ENCODE measurements at places on chromosomes 7 and 10.

GRCh38 chr10:74488907-74489306 is 337.5 kb upstream of the KAT6B start:
- DNase-seq: no peak

- no peak for DNase-seq
Measured at GRCh38 chr10:94098896-94099295, 105.2 kb downstream of the PLCE1 start.

DNA sequence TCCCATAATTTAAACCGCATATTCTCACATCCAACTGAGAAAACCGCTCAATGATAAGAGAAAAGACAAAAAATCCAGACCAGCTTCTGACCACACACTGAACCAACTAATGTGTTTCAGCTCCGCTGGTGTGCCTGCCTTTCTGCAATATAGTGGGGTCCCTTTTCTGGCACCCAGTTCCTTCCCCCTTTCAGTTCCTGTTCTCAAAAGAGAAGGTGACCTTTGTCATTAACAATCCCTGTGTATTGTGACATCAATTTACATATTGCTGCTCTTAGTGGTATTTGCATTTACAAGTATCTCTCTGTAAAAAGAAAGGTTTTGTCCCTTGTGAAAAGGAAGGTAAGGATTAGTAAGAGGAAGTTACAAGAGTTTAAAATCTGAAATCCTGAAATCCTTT is 1.4 kb downstream of the PPP1R17 start:
- no peak for DNase-seq

DNA sequence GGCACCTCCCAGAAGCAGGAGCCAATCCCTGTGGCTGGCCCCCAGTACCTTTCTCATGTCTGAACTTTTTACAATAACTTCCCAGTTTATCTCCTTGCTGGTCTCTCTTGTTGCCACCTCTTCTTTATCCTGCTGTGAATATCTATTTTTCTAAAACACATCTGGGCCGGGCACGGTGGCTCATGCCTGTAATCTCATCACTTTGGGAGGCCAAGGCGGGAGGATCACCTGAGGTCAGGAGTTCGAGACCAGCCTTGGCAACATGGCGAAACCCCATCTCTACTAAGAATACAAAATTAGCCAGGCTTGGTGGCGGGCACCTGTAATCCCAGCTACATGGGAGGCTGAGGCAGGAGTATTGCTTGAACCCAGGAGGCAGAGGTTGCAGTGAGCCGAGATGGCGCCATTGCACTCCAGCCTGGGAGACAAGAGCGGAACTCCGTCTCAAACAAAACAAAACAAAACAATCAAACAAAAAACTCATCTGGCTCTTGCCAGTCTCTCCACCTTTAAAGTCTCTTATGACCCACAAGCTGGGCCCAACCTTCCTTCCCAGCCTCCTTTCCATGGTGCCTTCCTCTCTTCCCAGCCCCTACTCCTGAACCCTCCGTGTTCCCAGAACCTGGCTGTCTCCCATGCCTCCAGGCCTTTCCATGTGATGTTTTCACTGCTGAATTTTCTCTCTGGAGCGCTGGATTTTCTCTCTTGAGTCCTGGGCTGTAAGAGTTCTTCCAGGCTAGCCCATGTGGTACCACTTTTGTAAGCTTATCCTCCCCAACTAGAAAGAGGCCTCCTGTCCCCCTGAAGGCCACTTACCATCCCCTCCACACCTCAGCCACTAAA is 51.3 kb downstream of the HIP1 start:
- DNase-seq: no peak

GRCh38 chr7:21113609-21114415 is 314.1 kb upstream of the SP4 start:
- no peak for DNase-seq

DNA sequence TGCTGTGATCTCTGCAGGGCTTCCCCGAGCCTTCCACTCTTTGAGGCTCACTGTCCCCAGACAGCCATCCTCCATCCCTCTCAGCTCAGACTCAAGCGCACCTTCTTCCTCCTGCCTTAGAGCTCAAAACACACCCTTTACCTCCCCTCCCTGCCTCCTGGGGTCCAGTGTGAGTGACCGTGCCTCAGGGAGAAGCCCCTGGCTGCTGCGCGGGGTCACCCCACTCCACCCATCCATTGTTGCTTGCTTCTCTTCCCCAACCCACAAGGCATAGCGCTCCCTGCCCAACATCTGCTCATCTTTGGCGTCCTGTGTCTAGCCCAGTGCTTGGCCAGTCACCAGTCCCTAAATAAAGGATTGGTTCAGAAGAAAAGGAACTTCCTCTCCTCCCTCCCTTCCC is 170.3 kb downstream of the TCERG1L start:
- no peak for DNase-seq

DNA sequence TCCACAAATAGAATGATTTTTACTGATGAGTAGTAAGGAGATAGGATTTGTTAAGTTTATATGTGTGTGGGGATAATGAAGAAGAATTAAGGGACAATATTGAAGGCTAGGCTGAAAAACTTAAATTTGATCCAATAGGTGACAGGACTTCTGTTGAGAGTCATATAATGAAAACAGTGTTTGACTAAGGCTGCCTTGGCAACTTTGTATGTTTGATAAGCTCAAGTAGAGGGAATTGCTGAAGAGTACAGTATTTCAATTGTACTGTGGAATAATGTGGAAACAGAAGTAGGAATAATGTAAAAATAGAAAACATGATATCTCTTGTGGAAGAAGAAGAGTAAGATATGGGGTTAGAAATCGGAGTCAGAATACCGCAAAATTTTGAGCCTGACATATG is 10.5 kb downstream of the R3HCC1L start:
- no peak for DNase-seq

Data from stimulated activated CD4-positive, alpha-beta T cell treated with anti-CD3 and anti-CD28 coated beads, Interleukin-15, amount 100 ng/mL, for 48 hours (primary cell).